ENCODE measurements at places on chromosomes 7 and 10. TPM values are rescaled to one million over a fixed set of nuclear protein-coding genes. Genes with fewer than 3 reads are reported as not detected.

DNA sequence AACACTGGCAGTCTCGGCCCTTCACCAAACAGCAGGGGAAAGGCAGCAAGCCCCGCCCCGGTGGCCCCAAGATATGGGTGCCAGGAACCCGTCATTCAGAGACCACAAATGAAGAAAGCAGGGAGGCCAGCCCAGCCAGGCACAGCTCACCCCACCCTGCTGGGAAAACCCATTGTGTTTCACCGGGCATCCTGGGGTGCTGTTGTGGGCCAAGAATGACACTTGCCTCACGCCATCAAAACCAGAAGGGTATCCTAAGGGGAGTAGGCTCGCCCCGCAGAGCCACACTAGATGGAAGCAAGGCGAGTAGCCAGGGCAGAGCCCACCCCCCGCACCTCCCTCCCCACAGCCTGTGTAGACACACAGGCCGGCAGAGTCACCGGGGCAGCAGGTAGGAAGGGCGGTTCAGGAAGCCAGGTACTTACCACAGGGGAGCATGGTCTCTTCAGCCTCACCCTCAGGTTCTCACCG lies 72.5 kb upstream of the KCNMA1 start:
- no peak for DNase-seq

GRCh38 chr7:73669858-73670385 lies 2.3 kb downstream of the VPS37D start:
- DNase-seq, result no peak

Gene BBS9
- total RNA-seq, result 25.1 TPM

GRCh38 chr7:47937711-47938573 lies 10.3 kb downstream of the PKD1L1 start:
- no peak for DNase-seq

DNA sequence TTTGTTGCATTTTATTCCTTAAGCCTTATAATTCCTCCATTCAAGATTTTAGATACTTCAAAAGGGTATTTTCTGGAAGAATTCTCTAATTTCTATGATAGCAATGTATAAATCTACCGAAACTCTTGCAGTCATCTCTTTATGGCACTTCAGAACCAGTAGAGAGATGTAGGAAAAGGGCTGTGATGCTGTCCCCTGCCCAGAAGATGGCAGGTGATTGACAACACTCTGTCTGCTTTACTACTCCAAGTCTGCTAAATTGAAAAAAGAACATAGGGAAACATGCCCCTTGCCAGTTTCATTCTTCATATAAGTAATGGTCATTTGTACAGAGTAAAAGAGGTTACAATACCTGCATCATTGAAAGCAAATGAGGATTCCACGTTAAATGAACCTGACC lies 5.1 kb downstream of the TCTN3 start:
- DNase-seq, result no peak

- DNase-seq, result no peak
Measured at GRCh38 chr10:109104806-109105205, 818.5 kb downstream of the XPNPEP1 start.

- DNase-seq, result no peak
Measured at GRCh38 chr10:131742500-131742951, 158.3 kb upstream of the PPP2R2D start.

Gene PIK3AP1
- 9.3 TPM for total RNA-seq

- DNase-seq, result no peak
Measured at GRCh38 chr10:72925951-72926465, 28.6 kb downstream of the PLA2G12B start.

DNA sequence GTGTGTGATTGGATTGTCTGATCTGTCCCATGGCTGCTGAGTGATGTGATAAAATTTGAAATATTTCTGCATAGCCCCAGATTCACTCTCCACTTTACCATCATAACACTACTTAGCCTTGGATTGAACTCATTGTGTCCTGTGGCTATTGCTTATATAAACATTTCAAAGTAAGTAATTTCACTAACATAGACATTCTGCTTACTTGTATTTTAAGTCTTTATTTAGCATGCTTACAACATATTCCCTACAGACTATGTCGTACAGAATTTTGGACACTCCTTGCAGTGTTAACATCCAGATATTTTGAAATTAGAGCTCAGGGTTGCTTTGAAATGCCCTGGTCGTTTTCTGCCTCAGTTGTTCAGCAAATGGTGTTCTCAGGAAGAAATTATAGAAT lies 117.6 kb downstream of the LRRC4 start:
- no peak for DNase-seq

Gene TMEM236
- total RNA-seq, result 0.14 TPM

DNA sequence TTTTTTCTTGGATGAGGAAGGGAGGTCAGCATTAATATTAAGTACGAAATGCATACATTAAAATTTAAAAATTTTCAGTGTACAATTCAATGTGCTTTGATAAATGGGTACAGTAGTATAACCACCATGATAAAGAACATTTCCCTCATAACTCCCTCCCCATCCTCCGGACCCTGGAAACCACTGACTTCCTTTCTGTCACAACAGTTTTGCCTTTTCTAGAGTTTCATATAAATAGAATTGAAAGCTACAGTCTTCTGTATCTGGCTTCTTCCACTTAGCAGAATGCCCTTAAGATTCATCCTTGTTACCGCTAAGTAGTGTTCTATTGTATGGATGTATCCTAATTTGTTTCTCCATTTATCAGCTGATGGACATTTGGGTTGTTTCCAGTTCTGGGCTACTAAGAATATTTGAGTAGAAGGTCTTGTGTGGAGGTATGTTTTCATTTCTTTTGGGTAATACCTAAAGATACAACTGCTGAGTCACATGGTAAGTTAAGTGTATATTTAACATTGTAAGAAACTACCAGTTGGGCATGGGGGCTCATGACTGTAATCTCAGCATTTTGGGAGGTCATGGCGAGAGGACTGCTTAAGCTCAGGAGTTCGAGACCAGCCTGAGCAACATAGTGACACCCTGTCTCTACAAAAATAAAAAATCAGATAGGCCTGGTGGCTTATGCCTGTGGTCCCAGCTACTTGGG lies 30.8 kb downstream of the ABI1 start:
- DNase-seq, result no peak

- DNase-seq, result peak; percentile 6
Measured at GRCh38 chr7:44284216-44284615, 41.2 kb downstream of the CAMK2B start.

DNA sequence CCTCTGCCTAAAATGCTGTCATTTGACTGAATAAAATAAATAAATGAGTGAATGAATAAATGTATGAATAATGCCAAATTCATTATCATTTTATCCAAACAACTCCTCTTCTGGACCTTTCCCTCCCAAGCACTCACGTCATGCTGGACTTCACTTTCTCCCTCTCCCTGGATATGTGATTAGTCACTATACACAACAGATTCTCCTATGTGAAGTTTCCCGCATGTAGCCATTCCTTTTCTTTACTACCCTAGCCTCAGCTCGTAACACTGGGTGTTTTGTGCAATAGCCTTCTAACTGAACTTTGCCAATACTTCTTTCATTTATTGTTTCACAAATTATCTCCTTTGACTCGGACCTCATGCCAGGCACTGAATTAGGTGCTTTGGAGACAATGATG lies 87.6 kb upstream of the IL6 start:
- DNase-seq, result peak; percentile 75

DNA sequence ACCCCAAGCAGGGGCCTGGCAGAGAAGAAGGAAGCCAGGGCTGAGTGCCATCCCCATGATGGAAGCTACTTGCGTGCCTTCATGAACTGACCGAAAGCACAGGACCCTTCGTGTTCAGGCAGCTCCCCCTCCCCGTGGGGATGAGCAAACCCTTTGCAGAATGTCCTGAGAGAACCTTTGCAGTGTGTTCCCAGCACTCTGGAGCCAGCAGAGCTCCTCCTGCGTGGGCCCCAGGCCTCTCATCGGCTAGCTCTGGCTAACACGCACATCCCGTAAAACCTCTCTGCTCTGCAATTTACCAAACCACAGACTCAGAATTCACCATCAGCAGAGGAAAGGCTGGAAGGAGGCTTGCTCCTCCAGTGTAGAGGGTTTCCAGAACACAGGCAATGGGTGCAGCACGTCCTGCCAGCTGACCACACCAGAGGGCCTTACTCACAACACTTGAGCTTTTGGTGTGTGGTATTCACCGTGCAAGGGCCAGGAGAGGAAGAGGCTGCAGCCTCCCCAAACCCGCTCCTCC lies 3.1 kb downstream of the SH3PXD2A start:
- DNase-seq, result peak; percentile 68

- DNase-seq, result no peak
Measured at GRCh38 chr10:35382096-35382495, 45.8 kb downstream of the CCNY start.

Gene SEMA3A
- total RNA-seq, result 31.3 TPM

Data from astrocyte (in vitro differentiated cells and primary cell).